ENCODE measurements at places on chromosomes 2 and 18.

DNA sequence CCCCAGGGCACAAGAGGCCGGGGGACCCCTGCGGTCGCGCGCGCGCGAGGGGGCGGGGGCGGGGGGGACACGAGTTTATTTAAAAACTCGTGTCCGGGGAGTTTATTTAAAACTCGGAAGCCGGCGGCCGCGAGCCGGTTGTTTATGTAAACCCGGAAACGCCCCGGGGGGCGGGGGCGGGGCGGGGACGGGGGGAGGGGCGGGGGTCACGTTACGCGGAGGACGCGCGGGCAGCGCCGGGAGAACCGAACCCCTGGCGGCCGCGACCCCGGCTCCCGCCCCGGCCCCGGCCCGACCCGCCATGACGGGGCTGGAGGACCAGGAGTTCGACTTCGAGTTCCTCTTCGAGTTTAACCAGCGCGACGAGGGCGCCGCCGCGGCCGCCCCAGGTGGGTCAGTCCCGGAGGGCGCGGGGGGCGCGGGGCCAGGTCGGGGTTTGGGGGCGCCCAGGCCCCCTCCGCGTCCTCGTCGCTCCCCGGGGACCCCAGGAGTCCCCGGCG is 4.4 kb downstream of the NFATC1 start:
- no peak for DNase-seq

GRCh38 chr2:11578081-11578948 is 44.5 kb downstream of the GREB1 start:
- DNase-seq, result no peak

DNA sequence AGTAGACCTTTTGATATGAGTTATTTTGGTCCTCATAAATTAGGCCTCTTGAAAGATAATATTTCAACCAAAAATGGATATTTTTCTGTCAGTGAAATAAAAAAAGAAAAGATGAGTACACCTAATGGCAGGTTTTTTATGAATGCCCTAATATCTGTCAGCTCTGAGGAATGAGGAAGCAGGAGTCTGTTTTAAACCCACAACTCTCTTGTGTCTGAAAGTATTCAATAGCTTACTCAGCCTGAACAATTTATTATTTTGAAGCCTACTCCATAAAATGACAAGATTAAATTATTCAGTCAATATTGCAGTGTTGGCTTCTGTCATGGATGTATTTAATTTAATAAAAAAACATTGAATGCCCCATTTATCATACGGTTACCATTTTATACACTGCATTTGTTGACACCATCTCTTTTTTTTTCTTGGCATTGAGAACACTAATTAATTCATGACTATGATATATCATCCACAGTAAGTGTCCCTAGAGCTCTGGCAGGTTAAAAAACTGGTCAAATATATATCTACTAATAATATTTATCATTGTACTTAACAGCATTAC is 548.2 kb downstream of the CBLN2 start:
- DNase-seq, result no peak

DNA sequence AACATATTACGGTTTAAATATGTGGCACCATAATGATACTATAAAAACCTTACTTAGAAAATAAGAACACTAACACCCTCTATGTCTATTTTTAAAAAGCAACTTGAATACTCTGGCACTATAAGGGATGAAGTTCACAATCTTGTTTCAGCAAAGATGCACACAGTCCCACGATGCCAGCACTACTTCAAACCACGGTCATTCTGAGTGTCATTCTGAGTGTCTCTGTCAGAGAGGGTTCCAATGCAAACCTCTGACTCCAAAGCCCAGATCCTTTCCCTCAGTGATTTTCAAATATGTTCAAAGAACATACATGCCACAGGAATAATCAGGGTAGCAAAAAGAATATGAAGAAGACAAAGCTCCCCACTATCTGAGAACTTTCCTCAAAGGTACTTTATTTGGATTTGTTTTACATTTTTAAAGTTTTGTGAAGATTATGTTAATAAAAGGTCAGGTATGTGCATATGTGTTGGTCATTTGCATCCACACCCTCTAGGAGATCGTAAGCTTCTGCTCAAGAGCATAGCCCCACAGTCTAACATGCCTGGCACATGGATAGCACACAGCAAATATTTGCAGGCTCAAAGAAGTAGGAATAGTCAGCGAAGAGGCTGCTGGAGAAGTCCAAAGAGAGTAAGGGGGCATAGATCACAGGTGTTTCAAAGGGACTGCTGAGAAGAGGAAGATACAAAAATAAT is 127.6 kb downstream of the DYM start:
- no peak for DNase-seq

DNA sequence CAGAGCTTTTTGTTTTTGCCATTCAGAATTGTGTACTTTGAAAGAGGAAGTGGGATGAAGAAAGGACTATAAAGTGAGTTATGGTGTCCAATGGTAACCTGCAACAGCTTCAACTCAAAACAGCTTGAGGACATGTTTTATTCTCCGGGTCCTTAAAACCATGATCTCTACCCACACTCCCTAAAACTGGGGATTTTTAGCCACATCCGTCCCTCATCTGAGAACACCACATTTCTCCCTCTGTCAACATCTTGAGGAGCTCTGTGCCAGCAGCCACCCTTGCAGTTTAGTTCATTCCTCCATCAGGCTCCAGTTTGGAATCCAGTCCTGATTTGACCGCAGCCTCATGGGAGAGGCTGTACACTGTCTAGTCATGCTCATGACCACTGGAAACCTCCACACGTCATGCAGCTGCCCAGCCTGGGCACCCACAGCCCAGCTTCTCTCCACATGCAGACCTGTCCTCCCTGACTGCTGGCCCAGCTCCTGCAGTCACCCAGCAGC is 62.6 kb downstream of the C18orf63 start:
- no peak for DNase-seq

GRCh38 chr18:74856928-74857327 is 259.3 kb downstream of the ZNF407 start:
- no peak for DNase-seq

DNA sequence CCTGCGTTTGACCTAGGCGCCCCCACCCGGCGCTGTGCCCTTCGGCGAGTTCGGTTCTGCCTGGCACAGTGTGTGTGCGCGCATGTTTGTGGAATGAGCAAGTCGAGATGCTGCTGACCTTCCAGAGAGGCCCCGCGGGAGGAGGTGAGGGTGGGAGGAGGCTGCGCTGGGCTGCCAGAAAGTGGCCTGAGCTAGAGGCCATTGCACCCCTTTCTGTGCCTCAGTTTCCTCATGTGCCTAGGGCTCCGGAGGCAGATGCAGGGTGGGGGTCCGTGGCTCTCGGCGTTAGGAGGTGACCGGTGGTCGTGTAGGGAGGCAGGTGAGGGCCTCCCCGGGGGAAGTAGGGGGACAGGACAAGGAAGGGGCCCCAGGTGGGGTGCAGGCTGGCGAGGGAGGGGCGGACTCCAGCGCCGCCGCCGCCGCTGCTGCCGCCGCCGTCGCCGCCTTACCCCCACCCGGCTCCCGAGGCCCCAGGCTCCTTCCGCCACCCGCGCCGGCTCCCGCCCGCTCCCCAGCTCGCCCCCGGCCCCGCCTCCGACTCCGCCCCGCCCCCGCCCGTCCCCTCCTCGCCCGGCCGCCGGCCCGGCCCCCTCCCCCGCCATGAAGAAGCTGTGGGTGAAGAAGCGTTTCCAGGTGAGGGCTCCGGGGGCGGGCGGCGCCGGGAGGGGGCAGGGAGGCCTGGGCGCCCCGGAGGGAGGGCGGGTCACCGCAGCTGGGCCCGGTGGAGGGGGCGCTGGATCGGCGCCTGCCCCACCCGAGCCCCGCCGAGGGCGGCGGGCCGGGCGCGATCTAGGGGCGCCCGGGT is 7.0 kb downstream of the SPEG start:
- DNase-seq, result peak; percentile 10

DNA sequence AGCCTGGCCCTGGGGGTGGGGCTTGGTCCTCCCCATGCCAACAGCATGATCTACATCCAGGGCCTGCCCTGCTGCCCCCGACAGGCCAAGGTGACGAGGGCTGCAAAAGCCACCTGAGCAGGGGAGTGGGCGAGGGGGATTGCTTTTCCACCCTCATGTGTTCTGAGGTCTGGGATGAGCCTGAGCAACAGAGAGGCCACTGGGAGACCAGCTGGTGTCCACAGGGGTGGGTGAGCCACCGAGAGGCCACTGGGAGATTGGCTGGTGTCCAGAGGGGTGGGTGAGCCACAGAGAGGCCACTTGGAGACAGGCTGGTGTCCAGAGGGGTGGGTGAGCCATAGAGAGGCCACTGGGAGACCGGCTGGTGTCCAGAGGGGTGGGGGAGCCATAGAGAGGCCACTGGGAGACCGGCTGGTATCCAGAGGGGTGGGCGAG is 147.4 kb upstream of the GPC1 start:
- DNase-seq, result no peak

DNA sequence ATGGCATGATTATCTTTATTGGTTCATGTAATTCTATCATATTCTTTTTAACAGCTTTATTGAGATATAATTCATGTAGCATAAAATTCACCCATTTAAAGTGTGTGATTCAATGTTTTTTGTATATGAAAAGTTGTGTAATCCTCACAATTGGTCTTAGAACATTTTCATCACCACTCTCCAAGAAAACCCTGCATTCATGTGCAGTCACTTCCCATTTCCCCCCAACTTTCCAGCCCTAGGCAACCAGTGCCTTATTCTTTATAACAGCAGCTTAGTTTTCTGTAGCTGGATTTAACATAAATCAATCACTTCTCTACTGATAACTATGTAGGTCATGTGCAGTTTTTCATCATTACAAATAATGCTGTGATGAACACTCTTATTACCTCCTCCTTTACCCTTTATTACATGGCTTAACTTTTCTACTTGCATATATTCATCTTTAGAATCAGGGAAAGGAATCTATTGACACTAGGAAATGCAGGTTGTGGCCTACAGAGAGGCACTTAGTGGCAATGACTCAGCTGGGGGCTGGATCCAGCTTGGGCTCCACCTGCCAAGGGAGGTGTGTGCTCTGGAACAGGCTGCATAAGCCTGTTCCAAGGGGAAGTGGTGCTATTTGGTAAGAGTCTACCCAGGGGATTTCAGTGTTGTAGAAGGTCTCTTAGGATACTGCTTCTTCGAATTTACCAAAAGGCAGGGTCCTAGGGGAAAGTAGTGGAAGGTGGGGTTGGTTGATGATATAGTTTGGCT is 89.1 kb downstream of the ETAA1 start:
- no peak for DNase-seq

GRCh38 chr18:45493830-45494229 is 121.4 kb upstream of the SLC14A2 start:
- no peak for DNase-seq

DNA sequence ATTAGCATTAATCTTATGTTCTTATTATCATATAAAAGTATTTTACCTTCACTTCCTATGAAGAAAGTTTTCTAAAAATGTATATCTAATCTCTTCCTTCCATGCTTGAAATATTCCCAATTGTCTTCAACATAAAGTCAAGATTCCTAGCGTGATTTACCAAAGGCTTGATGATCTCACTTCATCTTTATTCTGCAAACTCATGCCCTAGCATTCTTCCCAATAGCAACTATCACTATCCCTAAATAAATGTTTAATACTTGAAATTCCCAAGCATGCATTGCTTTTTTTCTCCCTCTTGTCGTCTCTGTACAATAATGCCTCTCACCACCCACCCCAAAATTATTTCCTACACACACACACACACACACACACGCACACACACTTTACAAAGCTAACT is 125.8 kb downstream of the VWC2L start:
- no peak for DNase-seq

- no peak for DNase-seq
Measured at GRCh38 chr2:7977981-7978380, 703.9 kb upstream of the ID2 start.

GRCh38 chr2:70960833-70961647 is 17.4 kb upstream of the ANKRD53 start:
- no peak for DNase-seq

GRCh38 chr2:154370873-154371272 is 327.6 kb upstream of the KCNJ3 start:
- DNase-seq, result no peak

- peak; percentile 69 for DNase-seq
Measured at GRCh38 chr2:239444626-239445577, 44.1 kb upstream of the HDAC4 start.

Data from NCI-H748 treated with DMSO at 0.1 percent for 48 hours (cell line).